ENCODE measurements at places on chromosomes 11 and 22. TPM values are rescaled to one million over a fixed set of nuclear protein-coding genes. Genes with fewer than 3 reads are reported as not detected.
A peak's percentile ranks its signal among the peaks of the same experiment; 100 is the strongest.

DNA sequence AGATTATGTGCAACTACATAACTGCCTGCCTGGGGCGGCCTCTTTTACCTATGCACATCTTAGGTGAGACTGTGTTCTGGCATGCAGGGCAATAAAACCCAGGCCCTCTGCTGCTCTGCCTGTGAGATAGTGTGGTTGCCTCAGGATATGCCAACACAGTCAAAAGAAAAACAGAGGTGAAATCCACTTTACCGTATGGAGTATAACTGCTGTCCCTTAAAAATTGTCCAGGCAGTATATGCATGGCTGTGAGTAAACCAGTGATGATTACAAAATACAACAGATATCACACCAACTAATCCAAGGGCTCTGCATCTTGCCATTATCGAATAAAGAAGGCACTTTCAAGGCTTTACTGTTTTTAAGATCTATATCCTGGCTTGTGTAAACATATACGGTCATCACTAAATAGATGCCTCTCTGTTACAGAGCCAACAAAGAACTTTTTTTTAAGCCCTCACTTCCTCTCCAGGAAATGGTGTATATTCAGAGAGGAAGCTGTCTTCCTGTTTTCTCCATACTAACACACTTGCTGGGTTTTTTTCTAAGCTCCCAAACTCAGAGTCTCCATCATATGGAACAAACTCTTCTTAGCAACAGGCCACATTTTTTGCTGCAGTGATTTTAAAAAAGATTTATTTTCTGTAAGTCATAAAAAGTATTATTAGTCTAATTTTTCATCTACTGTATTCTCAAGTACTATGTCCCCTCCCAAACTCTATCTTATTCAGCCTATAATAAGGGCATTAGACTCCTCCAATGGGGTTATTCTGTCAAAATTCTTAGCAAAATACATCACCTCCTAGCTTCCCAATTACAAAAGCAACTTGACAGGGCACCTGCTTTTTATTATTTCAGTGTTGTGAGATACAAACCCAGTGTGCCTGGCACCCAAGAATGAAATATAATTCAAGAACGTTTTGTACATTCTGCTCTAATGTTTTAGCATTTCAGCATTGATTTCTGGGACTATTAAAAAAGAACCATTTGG, 135.2 kb downstream of the MAML2 start:
- peak; percentile 41 for DNase-seq

GRCh38 chr11:12249590-12250260, 127.6 kb upstream of the PARVA start:
- DNase-seq: no peak

- DNase-seq: peak; percentile 80
These were observed 16.0 kb downstream of the MRTFA start for GRCh38 chr22:40620464-40621046.

DNA sequence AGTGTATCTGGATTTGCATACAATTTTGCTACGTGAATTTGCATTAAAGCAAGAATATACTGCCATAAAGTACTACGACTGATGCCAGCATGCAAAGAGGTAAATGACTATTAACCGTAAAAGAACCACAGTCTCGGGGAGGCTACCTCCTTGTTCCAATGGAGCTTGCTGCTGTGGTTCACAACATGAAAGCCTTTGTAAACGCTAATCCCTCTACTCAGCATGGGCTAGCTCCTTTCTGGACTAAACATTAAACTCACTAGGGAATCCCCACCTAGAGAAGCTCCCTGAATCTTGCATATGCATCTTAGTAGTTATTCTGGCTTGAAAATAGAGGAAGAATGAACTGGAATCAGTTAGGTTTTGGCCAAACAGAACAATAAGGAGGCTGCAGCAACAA, 60.5 kb upstream of the ARHGAP32 start:
- no peak for DNase-seq

GRCh38 chr11:58394195-58394594, 12.5 kb downstream of the OR5B3 start:
- peak; percentile 82 for DNase-seq

DNA sequence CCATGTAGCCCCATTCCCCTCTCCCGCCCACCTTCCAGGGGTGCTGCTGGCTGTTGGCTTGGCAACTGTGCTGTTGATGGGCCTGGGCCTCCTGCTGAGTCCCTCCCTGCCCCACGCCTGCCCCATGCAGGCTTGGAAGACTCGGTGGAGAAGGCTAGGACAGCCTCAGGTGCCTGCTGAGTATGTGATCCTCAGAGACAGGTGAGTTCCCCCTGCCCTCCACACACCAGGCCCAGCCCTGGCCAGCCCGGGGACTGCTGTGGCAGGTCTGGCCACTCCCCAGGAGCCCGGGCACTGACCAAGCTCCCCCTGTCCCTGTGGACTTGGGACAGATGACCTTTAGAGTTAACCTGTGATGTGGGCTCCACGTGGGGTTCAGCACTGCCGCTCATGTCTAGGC, 20.7 kb upstream of the XKR3 start:
- DNase-seq: no peak

The OR56A3 gene
- not detected for total RNA-seq
